ENCODE measurements at places on chromosomes 7 and 10.

- no peak for DNase-seq
Observed at GRCh38 chr10:91520661-91521060, 110.5 kb downstream of the HECTD2 start.

DNA sequence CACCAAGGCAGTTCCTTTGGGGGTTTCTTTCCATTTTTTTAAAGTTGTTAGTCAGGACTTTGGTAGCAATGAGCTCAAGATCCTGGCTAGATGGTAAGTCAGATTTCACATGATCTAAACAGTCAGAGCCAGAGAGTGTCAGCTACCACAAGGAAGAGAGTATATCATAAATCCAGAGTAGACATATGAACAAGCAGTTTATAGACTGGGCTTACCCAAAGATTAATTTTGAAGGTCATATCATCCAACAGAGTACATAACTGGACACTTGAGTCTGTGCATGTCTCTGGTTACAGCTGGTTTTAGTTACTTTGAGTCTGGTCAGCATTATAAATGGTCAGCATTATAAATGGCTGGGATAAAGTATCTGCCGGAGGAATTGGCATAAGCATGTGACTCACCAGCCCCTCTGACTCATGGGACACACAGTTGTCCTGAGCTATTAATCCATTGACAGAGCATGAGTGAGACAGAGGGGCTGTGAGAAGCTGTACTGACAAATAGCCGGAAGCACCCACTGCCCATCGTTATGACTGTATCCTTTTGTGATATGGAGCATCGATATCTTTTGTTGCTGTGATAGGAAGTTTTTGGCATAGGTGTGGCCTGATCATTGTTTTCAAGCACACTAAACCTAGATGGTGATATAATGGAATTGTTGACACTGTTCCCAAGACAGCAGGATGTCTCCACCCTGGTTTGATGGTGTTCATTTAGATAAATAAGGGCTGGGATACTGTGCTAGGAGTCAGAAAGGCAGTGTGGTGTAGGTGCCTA lies 19.3 kb downstream of the PPP1R3C start:
- DNase-seq, result peak; percentile 95

DNA sequence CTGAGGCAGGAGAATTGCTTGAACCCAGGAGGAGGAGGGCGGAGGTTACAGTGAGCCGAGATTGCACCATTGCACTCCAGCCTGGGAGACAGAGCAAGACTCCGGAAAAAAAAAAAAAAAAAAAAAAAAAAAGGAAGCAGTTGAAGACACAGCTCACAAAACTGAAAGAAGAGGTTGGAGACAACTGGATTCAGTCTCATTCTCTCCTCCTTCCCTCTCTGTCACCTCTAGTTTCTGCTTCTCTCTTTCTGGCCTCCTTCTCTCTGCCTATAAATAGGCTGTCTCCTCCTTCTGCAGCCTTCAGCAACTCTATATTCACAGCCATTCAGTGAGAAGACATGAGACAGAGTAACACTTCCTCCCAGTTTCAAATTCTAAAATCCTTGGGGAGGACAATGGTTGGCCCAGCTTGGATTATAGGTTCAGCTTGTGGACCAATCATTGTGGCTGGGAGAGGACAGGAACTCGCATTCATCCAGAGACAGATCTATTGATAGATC lies 125.6 kb upstream of the HABP2 start:
- DNase-seq, result no peak

- DNase-seq, result no peak
Observed at GRCh38 chr7:80105701-80106408, 28.8 kb upstream of the GNAI1 start.

GRCh38 chr7:75715864-75716263 lies 22.9 kb downstream of the HIP1 start:
- DNase-seq, result no peak

GRCh38 chr10:36473122-36473521 lies 652.3 kb upstream of the ANKRD30A start:
- no peak for DNase-seq

Data from MG63 (cell line).